Breast epithelium (tissue), 4 donors: ENCODE measurements at places on chromosomes 6 and 20. TPM values are rescaled to one million over a fixed set of nuclear protein-coding genes. Genes with fewer than 3 reads are reported as not detected.

DNA sequence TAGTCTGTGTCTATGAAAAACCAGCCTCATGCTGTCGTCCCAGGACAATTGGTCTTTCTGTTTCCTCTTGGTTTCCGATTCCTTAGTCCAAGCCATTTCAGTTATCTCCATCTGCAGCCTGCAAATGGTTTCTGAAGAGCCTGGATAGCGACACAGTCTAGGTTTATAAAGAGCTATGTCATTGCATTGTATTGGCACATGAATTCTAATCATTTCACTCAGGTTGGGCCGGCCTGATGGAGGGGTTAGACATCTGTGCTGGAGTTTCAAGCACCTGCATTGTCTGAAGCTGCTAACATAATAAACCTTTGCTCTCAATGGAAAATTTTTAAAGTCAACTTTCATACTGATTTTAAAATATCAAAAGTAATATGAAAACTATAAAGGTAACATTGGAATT lies 232.6 kb upstream of the MAP3K7 start:
- DNase-seq = no peak
- no peak overlapping the region for H3K27ac ChIP-seq
- H3K36me3 ChIP-seq = no peaks in the 10 kb centered on the region
- H3K4me1 ChIP-seq = no peaks in the 10 kb centered on the region

GRCh38 chr6:128617285-128617684 lies 96.9 kb upstream of the PTPRK start:
- no peak overlapping the region for H3K27ac ChIP-seq
- H3K4me3 ChIP-seq = no peak overlapping the region
- H3K27me3 ChIP-seq = no peaks in the 10 kb centered on the region
- H3K36me3 ChIP-seq = no peaks in the 10 kb centered on the region
- DNase-seq = no peak

DNA sequence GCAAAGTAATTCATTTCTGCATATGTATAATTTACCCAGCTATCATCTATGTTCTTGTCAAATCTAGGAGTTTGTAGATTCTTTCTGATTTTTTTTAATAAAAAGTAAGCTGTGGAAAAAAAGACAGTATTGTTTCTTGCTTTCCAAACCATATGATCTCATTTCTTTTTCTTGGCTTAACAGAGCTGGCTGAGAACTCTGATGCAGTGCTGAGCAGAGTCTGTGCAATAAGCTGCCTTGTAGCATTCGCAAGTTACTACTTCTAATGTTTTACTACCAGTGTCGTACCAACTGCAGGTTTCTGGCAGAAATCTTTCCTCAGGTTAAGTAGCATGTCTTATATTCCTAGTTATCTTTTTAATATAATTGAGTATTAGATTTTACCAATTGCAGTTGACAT lies 15.6 kb downstream of the RRBP1 start:
- DNase-seq = no peak
- no peaks in the 10 kb centered on the region for H3K36me3 ChIP-seq
- H3K4me3 ChIP-seq = no peak overlapping the region
- no peaks in the 10 kb centered on the region for H3K4me1 ChIP-seq

GRCh38 chr6:38801305-38801704 lies 86.2 kb downstream of the DNAH8 start:
- H3K36me3 ChIP-seq = no peaks in the 10 kb centered on the region
- H3K4me3 ChIP-seq = no peak overlapping the region
- no peak overlapping the region for H3K27ac ChIP-seq
- H3K4me1 ChIP-seq = no peaks in the 10 kb centered on the region

DNA sequence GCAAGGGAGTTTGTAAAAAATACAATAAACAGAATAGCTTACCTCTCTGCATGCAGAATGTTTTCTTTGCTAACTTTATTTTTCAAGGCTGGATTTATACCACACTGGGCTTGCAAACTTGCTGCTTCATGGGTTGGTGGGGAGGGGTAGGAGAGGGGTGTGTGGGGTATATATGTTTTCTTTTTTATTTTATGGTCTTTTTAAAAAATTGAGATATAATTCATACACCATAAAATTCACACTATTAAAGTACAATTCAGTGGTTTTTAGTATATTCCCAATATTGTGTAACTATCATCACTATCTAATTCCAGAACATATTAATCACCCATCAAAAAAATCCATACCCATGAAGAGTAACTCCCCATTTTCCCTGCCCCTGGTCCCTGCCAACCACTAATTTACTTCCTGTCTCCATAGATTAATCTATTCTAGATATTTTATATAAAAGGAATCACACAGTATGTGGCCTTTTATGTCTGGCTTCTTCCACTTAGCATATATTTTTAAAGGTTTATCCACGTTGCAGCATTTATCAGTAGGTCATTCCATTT lies 14.3 kb upstream of the TRPC4AP start:
- H3K27ac ChIP-seq = no peak overlapping the region
- no peak overlapping the region for H3K4me3 ChIP-seq
- no peaks in the 10 kb centered on the region for H3K27me3 ChIP-seq
- no peaks in the 10 kb centered on the region for H3K4me1 ChIP-seq

Gene CRISP2
- not detected for total RNA-seq
